ENCODE measurements at places on chromosomes 5 and 9.
A peak's percentile ranks its signal among the peaks of the same experiment; 100 is the strongest.

- DNase-seq: no peak
These were observed 139.4 kb downstream of the DAB2IP start for GRCh38 chr9:121790841-121791240.

DNA sequence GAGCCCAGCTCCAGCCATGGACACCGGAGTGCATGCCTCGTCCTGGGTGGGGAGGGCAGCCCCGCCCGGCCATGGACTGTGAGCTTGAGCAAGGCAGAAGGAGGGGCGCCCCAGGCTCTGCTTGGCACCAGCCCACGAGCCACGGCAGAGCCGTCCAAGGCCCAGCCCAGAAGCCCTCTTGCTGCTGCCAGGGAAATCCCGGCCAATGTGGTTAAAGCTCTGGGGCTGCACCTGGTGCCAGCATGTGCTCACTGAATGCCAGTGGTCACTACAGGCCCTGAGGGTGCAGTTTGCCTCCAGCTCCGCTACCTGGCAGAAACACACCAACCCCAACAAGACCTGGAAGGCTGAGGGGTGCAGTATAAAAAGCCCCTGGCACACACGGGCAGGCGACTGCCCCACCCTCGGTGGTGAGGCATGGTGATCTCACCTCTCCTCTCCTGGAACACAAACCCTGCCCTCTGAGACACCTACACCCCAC lies 11.8 kb downstream of the BRD3 start:
- peak; percentile 89 for DNase-seq

DNA sequence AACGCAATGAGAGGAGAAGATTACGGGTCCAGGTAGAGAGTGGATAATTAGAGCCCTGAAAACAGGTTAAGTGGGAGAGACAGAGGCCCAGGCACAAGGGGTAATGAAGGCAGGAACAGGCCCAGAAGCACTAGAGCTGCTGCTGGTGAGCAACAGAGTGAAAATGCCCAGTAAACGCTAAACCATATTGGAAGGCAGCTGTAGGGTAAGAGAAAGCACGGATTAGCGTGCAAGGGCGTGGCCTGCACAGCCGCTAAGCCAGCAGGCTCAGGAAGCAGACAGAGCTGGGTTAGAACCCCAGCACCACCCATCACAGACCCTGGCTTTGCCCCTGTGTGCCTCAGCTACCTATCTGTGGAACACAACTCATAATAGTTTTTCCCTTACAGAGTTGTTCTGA lies 93.2 kb downstream of the PAX5 start:
- no peak for DNase-seq

DNA sequence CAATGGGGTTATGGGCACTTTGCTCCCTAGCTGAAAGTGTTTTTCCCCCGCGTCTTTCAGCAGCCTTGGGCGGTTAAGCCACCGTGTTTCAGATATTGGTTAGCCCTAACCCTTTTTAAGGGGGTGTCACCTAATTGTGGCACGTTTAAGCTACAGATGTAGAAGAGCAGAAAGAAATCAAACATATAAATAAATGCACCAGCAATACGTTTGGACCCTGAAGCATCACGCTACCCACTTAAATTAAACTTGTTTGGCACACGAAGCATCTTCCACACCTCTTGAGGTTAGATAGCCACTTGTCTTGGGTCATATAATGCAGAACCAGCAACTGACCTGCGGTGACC lies 768 bp downstream of the YTHDC2 start:
- DNase-seq: peak; percentile 27

Data from cerebellar cortex (tissue), 1 donor.